ENCODE measurements at places on chromosomes 5 and 9.

GRCh38 chr5:120174089-120174488 is 290.0 kb upstream of the PRR16 start:
- no peak for DNase-seq

GRCh38 chr5:21826884-21827283 is 1026.3 kb downstream of the CDH12 start:
- DNase-seq = no peak

GRCh38 chr9:87533271-87533670 is 35.6 kb downstream of the DAPK1 start:
- DNase-seq = no peak

GRCh38 chr5:140142856-140143255 is 17.1 kb downstream of the IGIP start:
- no peak for DNase-seq

DNA sequence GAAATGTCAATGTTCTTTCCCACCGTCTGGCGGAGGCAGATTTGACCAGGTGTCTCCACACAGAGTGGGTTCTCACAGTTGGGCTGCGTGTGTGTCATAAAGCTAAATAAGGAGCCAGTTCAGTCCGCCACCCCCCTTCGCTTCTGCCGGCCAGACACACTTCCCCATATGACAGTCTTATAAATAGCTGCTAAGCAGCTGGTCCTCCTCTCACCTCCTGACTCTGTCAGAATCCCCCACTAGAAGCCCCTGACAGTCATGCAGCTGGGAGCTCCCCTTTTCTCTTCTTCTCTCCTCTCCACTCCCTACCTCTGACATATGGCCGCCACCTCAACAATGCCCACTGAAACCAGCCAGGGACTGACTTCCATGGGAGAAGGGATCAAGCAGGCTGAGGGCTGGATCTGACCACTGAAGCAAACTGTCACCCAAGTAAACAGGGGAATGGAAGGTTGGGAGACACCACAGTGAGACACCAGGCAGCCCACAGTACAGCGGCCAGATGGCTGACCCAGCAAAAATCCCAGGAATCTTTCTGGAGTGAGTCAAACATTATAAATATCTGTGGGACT is 141.9 kb upstream of the EFNA5 start:
- peak; percentile 35 for DNase-seq

DNA sequence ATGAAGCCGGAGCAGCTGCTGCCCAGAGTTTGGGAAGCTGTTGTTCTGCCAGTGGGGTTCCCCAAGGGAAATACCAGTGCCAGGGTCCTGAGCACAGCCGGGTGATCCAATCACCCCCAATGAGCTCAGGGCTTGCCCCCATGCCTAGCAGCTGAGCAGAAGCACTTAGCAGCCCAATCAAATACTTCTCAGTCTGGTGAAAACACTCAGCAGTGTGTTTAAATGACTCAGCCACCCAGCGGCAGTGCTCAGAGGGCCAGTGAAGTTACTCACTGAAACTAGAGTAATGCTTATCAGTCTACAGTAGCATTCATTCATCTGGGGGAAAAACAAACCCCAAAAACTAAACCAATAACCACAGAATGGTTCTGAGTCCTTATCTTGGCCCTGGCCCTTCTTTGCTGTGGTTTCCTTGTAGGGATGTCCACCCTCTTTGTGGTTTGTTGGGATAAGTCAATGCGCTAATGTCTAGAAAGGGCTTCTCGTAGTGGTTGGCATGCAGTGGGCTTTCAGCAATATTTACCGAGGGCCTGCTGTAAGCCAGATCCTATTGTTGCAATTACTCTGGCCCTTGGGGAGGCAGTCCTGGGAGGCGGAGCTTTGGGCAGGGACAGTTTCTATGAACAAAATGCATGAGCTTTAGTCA is 43.1 kb downstream of the LHX2 start:
- DNase-seq = peak; percentile 99

- no peak for DNase-seq
Measured at GRCh38 chr9:103837940-103838339, 256.2 kb upstream of the SMC2 start.

- no peak for DNase-seq
Measured at GRCh38 chr5:134594336-134594735, 38.3 kb downstream of the SAR1B start.

DNA sequence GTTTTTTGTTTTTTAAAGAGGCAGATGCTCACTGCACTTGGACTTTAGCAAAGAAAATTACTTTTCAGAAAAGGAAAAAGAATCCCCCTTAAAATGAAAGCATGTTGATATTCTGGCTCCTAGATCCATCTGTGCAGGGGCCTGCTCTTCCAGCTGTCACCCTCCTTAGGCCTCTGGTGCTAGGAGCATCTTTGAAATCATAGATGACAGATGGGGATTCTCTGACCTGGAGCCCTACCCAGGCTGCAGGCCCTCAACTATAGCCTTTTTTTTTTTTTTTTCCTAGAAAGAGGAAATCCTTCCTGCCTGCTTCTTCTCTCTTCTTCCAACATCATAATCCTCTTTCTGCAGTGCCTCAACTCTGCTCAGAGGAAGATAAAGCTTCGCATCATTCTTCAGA is 16.3 kb upstream of the DCP2 start:
- DNase-seq = no peak

DNA sequence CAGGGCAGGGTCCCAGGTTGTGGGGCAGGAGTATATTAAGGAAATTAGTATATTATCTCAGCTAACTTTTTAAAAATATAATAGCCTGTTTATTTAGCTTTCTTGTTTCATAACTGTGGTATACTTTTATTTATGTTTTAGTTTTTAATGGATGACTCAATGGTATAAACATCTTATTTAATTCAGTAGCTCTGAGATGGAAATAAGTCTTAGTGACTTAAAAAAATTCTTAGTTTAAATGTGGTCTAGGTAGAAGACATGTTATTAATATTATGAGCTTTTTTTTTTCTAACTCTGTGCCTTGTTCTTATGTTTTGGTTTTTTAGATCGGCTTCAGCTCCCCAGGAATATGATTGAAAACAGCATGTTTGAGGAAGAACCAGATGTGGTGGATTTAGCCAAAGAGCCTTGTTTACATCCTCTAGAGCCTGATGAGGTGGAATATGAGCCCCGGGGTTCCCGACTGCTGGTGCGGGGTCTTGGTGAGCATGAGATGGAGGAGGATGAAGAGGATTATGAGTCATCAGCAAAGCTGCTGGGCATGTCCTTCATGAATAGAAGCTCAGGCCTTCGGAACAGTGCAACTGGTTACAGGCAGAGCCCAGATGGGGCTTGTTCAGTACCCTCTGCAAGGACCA is 43.1 kb downstream of the LNPEP start:
- DNase-seq = no peak

GRCh38 chr5:516338-516925 is 7.8 kb downstream of the SLC9A3 start:
- DNase-seq = no peak

DNA sequence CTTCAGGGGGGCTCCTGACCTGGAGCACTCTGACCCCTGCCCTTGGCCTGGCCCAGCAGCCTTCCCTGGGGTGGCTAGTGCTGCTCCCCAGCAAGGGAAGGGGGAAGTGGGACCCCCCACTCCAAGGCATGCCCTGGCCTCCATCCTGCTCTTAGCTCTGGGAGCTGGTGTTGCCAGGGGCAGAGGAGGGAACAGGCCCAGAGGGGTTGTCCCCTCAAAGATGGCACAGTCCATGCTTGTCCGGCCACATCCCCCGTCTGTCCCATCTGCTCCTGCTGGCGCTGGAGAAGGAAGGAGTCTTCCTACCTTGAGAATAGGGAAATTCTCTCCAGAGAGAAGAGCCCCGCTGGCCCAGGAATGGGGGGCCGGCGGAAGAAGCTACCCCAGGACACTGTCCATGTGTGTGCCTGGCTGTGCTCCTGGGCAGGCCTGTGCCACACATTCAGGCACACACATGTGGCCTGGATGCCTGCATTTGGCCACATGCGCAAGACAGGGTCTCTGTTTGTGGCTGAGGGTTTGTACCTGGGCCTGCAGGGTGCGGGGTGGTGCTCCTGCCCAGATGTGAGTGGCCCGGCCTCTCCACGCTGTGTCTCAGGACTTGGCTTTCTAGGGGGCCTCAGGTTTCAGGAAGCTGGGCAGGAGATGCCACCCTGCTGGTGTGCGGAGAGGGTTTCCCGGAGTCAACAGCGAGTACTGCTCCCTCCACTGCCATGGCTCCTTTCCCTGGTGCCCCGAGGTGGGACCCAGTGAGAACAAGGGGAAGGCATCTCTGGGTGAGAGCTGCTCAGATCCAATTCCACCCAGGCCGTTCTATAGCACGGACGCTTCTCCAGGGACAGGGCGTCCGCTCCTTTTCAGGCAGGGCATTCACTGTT is 247.1 kb downstream of the PBX3 start:
- no peak for DNase-seq

GRCh38 chr9:515665-516064 is 301.0 kb downstream of the DOCK8 start:
- no peak for DNase-seq

DNA sequence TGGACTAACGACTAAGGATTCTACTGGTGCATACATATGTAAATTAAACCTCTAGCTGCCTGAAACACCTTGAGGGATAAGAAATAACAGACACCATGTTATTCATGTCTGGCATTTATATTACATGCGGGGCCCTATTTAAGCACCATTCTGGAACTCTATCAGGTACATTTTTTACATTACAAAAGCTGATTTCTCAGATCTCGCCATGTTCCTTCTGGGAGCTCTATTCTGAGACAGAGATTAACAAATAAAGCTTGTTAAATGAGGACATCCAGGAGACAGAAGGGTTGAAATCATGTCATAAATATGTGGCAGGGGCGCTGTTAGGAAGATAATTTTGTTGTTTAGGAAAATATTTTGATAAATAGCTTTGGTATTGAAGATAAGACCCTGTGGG is 93.4 kb upstream of the SLIT3 start:
- DNase-seq = no peak

- peak; percentile 90 for DNase-seq
Measured at GRCh38 chr5:58891086-58891970, 308.5 kb downstream of the RAB3C start.

DNA sequence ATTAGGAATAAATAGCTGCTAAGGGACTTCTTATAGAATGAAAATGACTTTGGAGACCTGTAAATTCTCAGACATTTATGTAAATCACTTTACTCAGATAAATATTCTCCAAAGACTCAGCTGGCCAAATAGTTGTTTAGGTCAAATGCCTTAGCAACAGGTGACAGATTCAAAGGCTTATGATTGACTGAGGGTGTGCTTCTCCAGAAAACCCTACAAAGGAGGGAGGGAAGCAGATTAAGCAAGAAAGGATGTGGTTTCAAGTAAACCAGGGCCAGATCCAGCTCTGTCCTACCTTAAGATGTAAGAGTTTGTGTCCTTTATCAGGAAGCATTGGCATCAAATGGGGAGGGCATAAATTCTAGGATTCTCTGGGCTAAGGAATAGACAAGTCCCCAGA is 433.0 kb downstream of the TLE1 start:
- DNase-seq = no peak

- DNase-seq = no peak
Measured at GRCh38 chr5:151254556-151254955, 1.6 kb downstream of the GM2A start.

DNA sequence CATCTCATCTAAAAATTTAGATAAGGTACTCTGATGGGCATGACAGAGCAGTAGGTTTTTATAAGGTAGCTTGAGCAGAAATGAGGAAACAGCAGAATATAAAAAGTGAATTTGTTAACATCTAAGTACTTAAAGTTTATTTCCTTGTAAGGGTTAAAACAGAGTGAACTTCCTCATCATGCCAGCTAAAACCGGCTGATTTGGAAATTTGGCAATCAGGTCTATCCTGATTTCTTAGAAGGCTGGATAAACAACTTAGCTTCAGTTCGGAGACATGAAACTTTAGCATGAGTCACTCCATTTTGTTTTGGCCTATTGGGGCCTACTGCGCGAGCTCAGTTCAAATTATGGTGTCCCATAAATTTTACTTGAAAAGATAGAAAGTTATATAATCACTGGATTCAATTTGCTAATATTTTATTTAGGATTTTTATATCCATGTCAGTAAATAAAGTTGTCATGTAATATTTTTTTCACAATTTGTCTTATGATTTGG is 241.6 kb upstream of the RORB start:
- DNase-seq = no peak

DNA sequence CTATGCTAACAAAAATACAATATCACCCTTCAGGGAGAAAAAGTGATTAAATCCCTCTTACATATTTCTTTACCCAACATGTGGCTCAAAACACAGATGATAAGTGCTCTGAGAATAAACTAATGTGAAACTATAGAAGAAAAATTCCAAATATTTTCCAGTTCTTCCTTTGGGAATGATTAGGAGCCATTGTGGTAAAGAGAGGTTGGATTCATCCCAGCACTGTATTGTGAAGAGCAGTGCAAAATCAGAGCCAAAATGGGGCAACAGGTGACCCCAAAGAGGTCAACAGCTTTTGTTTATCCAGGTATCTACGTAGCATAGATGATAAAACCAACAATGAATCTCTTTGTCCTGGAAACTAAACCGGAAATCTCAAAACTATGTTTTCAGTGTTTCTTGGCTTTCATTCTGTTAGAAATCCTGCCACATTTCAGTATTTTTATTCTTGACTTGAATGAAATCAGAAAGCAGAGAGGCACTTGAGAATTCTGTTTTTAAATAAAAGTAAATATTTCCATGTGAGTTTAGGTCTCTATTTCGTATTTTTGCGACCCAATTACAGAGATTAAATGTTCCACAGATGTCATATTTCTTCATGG is 120.4 kb upstream of the FST start:
- no peak for DNase-seq
